ENCODE measurements at places on chromosomes 7 and 10.

DNA sequence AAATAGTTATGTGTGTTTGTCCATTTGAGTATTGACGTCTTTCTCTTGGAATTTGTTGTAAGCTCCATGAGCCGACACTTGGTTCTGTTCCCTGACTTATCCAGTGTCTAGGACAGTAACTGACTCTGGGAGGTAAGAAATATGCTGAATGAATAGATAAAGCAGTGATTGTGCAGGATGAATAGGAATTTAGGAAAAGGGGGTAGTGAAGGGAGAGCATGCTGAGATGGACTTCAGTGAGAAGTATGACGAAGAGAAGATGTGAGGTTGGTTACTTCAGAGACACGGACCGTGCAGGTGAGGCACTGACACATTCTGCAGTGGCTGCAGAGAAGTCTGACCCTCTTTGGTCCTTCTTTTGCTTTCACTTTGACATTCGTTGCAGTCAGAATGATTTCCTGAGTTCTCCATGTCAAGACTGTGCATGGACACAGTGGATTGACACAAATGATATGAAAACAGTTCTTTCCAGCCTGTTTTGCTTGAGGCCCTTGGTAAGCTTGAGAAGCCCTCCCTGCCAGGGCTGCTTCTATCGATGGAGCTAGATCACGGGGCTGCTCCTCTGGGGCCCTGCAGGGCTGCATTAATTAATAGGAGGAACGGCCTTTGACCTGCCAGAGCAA lies 261.5 kb upstream of the SORCS1 start:
- DNase-seq: no peak

GRCh38 chr7:41882745-41883420 lies 180.0 kb upstream of the INHBA start:
- no peak for DNase-seq

- no peak for DNase-seq
These were observed 759.4 kb downstream of the CNTNAP2 start for GRCh38 chr7:146875981-146876380.

- peak; percentile 55 for DNase-seq
These were observed 488 bp downstream of the EIF4H start for GRCh38 chr7:74174606-74175082.

GRCh38 chr10:75972491-75973276 lies 541.3 kb downstream of the LRMDA start:
- no peak for DNase-seq

Data from suppressor macrophage treated with lipopolysaccharide for 1 hour (primary cell).